Renal cortical epithelial cell (primary cell): ENCODE measurements at places on chromosomes 4 and X.

GRCh38 chr4:111464251-111465045 lies 680.8 kb upstream of the FAM241A start:
- DNase-seq, result no peak

GRCh38 chr4:3638080-3638795 lies 106.0 kb upstream of the LRPAP1 start:
- DNase-seq, result no peak

DNA sequence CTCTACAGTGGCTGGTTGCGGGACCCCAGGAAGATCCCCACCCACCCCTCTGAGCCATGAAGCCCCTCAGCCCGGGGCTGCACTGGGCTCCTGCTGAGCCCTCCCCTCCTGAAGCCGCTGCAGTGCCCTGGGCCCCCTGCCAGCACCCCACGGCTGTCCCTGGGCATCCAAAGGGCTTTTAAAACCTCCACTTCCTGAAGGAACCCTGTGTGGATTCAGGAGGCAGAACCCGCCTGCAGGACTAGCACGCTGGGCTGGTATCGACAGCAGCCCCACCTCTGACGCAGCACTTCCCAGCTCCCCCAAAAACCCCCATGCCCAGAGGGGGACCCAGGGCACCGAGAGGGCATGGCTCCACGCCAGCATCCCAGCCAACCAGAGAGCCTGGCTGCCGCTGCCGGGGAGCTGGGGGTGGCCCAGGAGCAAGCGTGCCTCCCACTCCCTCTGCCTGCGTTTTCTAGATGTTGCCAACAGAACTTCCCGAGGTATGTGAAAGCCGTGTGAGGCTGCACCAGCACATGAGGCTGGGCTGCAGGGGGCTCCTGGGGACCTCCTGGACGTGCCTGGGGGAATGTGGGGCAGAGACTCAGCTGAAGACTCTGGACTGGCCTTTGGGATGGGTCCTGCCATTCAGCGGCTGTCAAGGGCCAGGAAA lies 6.3 kb downstream of the MXD4 start:
- DNase-seq, result peak; percentile 39

DNA sequence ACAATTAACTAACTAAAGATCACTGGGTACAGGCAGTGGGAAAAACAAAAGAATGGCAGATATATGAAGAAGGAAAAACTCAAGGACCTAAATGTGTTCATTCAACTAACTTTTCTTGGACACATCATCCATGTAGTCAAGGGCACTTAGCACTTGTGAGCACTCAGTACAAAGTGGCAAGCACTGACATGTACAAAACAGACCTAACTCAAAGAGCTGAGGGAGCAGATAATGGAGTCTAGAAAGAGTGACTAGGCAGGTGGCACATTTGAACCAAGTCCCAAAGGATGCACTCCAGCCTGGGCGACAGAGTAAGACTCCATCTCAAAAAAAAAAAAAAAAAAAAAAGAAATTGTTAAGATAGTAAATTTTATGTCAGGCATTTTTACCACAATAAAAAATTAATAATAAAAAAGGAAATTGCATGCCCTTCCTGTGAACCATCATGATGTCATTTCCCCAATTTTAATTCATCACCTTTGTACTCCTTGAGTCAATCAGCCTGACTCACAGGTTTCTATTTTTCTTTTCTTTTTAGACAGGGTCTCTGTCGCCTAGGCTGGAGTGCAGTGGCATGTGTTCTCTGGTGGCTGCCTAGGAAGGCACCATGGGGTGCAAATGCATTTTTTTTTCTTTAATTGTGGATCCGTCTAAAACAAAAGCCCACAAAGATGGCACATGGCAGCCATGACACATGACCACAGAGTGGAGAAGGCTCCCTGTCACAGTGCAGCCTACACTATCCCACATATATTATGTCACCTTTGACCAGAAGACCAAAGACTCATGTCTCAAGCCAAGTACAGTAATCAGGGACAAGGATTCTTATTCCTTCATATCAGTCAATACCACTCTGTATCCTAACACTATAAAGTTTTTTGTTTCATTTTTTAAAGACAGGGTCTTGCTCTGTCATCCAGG lies 91.9 kb downstream of the CHST7 start:
- no peak for DNase-seq

DNA sequence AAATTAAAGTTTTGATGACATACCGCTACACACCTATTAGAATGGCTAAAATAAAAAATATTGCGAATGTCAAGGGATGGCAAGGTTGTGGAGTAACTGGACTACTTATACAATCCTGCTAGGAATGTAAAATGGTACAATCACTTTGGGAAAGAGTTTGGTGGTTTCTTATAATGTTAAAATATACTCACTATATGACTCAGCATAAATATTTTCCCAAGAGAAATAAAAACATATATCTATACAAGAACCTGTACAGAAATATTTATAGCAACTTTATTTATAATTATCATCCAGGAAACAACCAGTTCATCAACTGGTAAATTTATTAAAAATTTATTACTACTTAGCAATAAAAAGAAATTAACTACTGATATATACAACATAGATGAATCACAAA lies 89.7 kb downstream of the SLC10A7 start:
- no peak for DNase-seq

DNA sequence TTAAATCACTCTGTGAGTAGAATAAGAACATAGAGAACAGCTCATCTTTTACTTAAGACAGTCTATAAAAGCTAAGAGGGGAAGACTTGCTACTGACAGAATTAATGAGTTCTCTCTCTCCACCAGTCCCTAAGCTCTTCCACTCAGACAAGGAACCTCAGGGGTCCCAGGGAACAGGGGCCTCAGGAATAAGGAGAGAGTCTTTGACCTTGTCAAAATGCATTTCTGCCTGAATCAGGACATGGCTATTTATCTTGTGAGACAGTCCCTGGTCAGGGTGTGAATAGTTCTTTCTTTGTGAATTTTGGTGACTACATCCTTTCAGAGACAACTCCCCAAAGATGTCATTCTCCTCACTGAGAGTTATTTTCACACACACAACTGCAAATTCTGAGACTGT lies 218.7 kb upstream of the HS3ST1 start:
- DNase-seq, result no peak

- peak; percentile 6 for DNase-seq
Measured at GRCh38 chrX:43446752-43447151, 209.3 kb upstream of the MAOA start.

DNA sequence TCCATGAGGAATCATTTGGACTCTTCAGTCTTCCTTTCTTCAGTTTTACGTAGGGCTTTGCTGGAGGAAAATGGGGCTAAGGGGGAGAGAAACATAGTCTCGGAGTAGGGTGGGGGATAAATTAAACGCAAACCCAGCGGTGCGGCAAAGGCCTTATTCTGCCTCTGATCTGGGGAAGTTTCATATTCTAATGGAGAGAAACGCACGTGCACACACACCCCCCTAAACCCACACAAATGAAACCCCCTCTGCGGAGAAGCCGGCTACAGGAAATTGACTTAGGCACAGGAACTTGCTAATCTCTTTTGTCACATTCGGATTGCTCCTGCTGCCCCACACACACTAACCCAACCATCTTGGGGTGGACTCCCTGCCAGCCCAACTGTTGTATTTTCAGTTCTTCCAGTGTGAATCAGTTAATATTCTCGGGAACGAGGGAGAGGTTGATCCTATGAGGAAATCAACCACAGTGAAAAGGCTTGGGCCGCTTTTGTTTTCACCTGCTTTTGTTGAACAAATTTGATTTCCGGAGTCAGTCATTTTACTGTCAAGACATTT lies at the start of gene RHOH:
RHOH (plus strand) TSS at position 308 of the 558 bp plus-strand sequence. CDS start 46,356 bp downstream, outside the sequence.
- no peak for DNase-seq

- DNase-seq, result no peak
Measured at GRCh38 chrX:1587161-1587560, 4.2 kb upstream of the AKAP17A start.

- no peak for DNase-seq
Measured at GRCh38 chrX:153411255-153411987, at the start of gene ZFP92. ZFP92 (plus strand) TSS chrX:153411472; CDS start chrX:153418323, 6,851 bp downstream.

DNA sequence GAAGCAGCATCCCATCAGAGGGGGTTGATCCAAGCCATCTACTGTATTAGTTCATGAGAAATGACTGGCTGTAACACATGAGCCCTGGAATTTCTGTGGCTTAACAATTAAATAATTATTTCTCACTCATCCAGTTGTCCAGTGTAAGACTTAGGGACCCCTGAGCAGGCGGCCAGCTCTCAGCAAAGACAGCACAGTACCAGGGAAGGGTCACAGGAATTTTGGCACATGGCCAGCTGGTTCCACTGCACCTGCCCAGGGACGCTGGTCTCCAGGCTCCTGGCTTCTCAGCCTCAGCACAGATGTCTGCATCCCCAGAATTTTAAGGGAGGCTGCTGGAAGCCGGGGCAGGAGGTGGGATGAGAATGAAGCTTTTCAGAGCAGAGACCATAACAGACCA lies 93.7 kb upstream of the DHRSX start:
- no peak for DNase-seq

DNA sequence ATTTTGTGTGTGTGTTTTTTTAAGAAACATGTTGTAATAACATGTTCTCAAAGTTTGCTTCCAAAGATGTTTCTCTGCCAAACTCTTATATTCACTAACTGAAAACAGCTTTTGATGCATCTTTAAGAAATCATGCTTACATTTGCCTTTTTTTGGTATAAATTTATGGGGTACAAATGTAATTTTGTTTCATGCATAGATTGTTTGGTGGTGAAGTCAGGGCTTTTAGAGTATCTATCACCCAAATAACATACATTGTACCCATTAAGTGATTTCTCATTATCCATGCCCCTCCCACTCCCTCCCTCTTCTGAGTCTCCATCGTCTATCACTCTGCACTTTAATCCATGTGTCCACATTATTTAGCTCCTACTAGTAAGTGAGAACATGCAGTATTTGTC lies 30.8 kb downstream of the SPINK2 start:
- no peak for DNase-seq

GRCh38 chrX:71612256-71612655 lies 6.1 kb downstream of the CXCR3 start:
- no peak for DNase-seq

DNA sequence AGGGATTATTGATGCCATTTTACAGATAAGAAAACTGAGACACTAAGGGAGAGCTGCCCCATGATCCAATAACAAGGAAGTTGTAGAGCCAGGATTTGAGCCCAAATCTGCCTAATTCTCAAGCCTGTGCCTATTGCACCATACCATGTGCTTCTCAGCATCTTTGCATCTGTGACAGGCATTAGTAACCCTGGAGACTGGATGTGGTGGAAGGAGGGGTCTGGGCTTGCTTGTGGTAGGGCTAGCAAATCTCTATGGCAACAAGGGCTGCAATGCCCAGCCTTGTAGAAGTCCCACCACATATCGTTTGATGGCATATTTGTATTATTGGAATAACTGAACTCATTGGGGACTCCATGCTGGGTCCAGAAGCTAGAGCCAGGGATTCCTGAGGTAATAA lies 58.1 kb downstream of the RTL5 start:
- no peak for DNase-seq

- no peak for DNase-seq
Measured at GRCh38 chrX:33001107-33001506, 210.2 kb downstream of the DMD start.

GRCh38 chr4:106816496-106816895 lies 219.6 kb downstream of the DKK2 start:
- DNase-seq, result no peak

GRCh38 chr4:176150356-176150682 lies 45.1 kb downstream of the SPATA4 start:
- peak; percentile 46 for DNase-seq

- no peak for DNase-seq
Measured at GRCh38 chr4:26207631-26208030, 113.2 kb upstream of the RBPJ start.

DNA sequence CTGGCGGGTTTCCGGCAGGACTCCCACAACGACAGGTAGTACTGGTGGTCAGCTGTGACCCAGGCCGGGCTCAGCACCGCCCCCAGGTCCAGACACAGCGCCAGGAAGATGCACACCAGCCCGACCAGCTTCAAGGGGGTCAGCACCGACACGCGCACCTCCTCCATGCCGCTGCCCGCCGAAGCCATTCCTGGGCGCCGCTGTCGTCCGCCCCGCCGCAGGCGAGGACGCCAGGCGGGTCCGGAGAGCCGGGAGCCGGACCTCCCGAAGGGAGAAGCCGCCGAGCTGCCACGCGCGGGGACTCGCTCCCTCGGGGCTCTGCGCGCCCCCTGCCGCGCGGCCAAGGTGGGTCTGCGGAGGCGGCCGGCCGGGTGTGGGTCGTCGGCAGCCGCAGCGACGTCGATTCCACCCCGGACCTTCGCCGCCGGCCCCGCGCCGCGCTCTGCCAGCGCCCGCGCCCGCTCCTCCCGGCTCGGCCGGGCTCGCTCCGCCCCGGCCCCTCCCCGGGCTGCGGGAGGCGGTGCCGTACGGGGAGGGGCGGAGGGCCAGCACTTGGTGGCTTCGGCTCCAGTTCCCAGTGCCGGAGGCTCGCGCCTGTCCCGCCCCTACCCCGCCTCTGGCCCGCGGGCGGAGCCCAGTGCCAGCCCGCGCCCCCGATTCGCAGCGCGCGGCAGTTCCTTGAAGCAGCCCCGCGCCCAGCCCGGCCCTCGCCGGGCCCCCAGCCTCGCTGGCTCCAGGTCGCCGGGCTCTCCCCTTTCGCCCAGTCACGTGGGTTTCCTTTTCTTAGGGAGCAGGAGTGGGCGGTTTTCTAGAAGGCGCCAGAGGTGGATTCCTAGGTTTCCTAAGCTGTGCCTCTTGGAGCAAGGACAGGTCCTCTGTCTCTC lies at the start of gene TMEM47:
TMEM47 (minus strand) TSS at position 444 of the 884 bp plus-strand sequence; CDS start at position 188, 256 bp downstream.
- peak; percentile 55 for DNase-seq

GRCh38 chr4:47373174-47373573 lies 90.3 kb downstream of the COMMD8 start:
- no peak for DNase-seq
